ENCODE measurements at places on chromosomes 2 and 18.
A peak's percentile ranks its signal among the peaks of the same experiment; 100 is the strongest.

DNA sequence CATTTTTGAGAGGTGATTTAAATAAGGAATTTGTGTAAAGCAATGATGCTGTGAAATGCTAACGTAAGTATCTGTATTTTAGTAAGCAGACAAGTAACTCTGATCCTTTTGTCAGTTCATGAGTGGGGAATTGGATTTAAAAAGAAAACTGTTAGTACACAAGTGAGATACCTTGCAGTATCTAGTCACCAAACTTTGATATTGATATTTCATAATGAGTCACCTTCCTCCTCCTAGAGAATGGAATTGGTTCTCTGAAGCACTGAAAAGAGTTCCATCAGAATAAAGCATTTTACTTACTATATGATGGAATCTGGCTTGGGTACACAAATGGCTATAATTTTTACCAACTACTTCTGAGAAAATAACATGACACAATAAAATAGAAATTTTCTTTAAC is 232.2 kb downstream of the ZNF804A start:
- no peak for DNase-seq

- DNase-seq: no peak
These were observed 38.2 kb downstream of the UBR3 start for GRCh38 chr2:169865492-169865891.

- no peak for DNase-seq
These were observed 1273.5 kb upstream of the CRIM1 start for GRCh38 chr2:35082072-35082471.

DNA sequence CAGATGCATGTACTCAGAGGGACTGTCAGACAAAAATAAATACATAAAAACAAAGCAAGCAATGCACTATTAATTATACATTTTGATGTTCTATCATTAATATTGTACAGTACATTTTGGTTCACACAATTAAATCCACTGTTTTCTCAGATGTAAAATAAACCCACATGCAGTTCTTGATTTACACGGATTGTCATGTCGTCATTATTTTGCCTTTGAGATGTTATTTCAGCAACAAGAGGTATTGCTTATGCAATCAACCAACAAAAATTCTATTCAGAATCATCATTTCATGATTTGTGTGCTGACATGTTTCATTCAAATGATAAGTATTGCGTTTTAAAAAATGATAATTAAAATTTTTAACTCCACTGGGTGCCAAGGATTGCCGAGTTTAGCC is 79.2 kb downstream of the TSHZ1 start:
- DNase-seq: no peak

GRCh38 chr2:174605687-174606086 is 8.1 kb upstream of the WIPF1 start:
- DNase-seq: no peak

DNA sequence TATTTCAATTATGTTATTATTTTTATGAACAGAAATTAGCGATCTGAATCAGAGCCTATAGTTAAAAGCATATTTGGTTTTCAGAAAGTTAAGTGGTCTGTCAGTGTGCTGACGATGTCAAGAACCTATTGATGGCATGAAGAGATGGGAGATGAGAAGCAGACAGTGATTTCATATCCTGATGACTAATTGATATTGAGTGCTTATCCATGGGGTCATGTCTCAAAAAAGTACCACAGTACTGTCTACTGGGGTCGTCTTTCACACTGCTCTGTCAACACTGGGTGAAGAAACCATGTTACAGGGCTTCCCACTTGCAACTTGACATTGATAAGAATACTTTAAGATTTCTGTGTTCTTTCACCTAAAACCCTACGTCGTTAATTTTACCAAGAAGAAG is 297.1 kb downstream of the AFF3 start:
- DNase-seq: no peak

DNA sequence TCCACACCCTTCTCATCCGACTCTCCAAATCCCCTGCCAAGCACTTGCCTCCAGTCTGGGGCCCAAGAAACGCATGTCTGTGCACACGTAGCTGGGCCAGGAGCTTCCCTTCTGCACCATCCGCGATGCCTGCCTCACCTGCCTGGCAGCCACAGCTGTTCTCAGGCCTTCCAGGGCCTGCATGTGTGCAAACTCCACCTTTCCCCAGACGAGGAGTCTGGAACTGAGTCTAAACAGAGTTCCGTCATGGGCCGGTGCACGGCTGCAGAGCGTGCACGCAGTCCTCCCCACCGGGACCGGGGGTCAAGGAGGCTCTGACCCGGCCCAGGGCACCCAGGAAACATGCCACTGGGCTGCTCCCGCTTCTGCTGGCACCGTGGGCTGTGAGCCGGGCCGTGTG is 66.8 kb upstream of the SALL3 start:
- no peak for DNase-seq

DNA sequence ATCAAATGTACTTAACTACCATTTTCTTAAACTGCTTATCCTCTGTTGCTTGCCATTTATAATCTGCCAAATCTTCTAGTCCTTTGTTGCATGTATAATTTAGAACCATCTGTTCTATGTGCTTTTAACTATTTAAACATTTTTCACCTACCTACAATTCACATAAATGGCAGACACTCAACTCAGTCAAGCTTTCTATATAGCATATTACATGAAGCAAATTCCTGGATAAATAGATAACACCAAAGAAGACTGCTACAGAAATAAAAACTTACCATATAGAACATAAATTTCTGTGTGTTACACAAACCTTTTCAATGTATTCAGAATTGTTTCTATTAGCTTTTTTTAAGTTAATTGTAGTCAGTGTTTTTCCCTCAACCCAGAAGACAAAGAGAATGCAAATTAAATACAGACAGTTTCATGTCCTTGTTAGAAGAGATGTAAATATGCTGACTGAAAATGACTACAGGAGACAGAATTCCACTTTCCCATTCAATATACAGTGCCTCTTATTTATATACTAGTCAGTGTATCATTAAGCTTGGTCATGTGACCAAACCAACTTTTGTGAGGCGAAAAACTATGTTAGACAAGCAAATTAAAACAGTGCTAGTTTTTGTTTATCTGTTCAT is 2.6 kb downstream of the BAZ2B start:
- DNase-seq: no peak

- no peak for DNase-seq
These were observed 39.7 kb upstream of the IGFBP5 start for GRCh38 chr2:216735086-216735485.

DNA sequence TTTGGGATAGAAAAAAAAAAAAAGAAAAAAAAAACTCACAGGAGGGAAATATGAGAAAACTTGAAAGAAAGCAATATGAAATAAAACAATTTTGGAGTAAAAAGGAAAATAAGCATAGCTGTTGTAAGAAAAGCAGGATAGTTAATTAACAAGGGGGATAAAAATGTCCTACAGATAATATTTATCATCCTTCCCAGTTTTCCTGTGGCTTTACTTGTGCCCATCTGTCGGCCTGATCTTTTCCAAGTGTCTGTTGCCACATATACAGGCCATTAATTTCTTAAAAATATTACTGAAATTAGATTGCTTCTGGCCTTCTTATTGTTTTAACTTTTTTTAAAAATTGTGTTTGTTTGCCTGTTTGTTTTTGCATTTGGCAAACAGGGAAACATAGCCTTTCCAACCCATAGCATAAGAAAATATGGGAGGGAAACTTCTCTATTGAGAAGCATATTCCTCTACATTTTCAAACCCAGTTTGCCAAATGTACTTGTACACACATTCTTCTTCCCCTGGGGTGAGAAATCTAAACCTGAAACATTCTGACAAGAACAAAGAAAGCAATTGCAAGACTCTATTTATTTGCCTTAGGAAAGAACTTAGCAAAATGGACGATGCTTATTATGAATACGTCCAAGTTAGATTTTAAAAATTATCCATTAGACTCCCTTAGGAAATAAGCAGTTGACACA is 272.3 kb downstream of the CDH20 start:
- no peak for DNase-seq

- peak; percentile 21 for DNase-seq
These were observed 386.2 kb downstream of the PTPRM start for GRCh38 chr18:7953095-7953958.
